ENCODE measurements at places on chromosomes 11 and 22.

DNA sequence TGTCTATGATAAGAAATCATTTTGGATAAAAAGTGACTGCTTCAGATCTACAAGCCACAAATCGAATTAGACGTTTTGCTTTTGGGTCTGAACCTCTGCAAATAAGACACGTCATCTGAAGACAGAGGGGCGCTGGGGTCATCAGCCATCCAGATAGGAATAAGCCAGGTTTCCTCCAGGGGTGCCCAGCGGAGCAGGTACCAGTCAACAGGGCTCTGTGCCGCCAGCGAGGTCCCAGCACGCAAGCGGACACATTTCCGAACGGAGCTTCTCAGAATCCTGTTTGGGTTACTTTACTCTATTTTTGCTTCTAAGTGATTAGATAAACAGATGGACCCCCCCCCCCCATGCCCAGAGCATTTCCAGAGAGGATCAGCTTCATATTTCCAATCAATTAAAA is 873.8 kb downstream of the BRD1 start:
- DNase-seq = no peak

DNA sequence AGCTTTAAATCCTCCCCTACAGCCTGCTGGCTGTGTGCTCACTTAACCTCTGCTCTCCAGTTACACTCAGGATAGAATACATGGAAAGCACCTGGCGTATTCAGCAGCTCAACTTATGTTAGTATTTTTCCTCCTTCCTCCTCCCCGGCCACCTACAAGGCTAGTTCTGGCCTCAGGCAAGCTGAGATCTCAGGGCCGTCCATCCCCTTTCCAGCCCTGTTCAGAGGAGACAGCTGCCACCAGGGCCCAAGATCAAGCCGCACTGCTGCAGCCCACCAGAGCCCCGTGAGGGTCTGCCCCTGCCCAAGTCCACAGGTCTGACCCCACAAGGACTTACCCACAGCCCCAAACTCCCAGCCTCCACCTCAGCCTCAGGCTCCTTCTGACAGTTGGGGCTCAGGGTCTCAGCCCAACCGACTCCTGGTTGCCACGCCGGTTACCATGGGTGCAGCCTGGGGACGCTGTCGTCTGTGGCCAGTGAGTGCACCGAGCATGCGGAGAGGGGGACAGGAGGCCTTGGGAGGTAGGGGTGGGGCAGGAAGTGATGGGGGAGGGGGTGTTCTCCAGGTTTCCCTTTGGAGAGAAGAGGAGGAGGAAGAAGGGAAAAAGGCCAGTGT is at the start of gene C11orf16:
Gene C11orf16, minus strand, starts transcription at position 384 of the 617 bp plus-strand sequence. CDS start 639 bp downstream, outside the sequence.
- DNase-seq = no peak

DNA sequence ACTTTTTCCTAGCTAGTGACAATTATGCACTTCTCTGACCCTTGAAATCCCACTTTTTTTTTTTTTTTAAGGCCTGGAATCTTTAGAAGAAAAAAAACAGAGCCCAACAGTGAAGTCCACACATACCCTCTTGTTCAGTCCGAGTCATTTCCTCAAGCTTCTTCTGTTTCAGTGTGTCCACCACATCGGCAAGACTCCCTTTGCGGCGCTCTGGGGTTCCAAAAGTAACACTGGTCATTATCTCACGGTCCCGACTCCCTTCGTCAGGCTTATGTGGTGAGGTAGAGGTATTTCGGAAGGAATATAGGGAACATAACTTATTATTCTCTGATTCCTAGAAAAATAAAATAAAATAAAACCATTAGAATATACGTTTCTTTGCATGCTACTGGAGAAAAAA is 38.0 kb downstream of the SOX6 start:
- no peak for DNase-seq

GRCh38 chr11:34223021-34223813 is 117.8 kb downstream of the NAT10 start:
- DNase-seq = no peak

DNA sequence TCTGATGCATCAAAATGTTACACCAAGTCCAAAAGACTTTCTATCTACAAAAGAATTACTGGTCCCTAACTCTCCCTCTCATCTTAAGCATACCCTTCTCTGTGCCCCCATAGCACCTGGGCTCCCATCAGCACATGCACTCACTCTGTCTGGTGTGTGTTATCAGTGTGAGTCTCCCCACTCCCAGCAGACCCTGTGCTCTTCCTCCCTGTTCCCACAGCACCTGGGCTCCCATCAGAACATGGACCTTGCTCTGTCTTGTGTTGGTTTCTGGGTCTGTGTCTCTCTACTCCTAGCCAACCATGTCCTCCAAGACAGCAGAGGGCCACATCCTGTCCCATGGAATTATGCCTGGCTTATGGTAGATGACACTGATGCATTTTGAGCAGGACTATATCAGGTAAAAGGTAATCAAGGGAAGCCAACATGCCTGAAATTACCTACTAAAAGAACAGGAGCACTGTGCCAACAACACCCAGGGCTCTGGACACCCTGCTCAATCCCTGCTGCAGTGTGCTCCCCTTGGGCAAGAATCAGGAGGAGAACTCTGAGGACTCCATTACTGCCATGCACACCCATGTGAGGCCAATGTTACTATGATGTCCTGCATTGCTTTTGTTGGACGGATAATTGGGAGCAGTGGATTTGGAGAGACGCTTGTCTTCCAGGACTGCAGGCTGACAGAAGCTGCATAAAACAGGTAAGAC is 34.3 kb downstream of the GAB4 start:
- no peak for DNase-seq
